ENCODE measurements at places on chromosomes 7 and 10.

GRCh38 chr7:94605031-94605430, 50.9 kb downstream of the SGCE start:
- DNase-seq = no peak

- no peak for DNase-seq
Measured at GRCh38 chr7:81707196-81707595, 62.7 kb downstream of the HGF start.

DNA sequence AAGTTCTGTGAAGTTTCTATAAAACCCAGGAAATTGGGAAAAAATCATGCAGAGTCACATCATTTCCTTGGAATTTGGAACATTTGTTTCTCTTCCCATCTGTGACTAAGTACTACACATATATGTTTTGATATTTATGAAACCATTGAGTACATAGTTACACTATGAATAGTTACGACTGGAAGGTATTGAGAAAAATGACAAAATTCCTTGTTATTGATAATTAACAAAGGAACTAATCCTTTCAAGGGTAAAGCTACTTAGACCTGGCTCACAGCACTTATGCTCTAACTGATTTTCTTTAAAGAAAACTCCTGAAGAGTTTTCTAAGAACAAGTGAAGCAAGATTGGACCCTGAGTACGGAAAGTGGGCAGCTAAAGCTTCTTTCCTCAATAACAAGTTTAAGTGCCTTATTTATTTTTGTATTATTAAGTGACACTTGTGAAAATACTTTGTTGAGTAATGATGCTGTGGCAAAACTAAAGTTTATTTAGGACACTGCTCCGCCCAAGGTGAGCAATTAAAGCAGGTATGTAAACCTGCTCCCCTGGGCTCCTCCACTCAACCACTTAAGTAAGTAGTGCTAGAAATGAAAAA, 12.0 kb upstream of the GLCCI1 start:
- DNase-seq = no peak

DNA sequence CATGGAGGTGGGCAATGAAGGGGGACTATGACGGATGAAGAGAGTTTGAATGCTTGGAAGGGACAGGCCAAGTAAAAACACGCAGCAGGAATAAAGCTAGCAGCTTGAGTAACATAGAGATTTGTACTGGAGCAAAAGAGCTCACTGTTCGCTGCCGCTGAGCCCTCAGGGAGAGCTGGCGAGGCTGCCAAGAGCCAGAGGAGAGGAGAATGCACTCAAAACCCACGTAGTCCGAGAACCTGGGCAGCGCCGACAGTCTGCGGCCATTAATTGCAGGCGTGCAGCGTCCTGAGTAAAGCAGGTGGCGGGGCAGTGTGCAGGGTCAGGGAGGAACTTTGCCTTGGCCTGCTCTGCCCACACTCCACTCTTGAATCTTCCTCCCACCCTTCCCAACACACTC, 68.2 kb downstream of the SLC37A3 start:
- DNase-seq = no peak

DNA sequence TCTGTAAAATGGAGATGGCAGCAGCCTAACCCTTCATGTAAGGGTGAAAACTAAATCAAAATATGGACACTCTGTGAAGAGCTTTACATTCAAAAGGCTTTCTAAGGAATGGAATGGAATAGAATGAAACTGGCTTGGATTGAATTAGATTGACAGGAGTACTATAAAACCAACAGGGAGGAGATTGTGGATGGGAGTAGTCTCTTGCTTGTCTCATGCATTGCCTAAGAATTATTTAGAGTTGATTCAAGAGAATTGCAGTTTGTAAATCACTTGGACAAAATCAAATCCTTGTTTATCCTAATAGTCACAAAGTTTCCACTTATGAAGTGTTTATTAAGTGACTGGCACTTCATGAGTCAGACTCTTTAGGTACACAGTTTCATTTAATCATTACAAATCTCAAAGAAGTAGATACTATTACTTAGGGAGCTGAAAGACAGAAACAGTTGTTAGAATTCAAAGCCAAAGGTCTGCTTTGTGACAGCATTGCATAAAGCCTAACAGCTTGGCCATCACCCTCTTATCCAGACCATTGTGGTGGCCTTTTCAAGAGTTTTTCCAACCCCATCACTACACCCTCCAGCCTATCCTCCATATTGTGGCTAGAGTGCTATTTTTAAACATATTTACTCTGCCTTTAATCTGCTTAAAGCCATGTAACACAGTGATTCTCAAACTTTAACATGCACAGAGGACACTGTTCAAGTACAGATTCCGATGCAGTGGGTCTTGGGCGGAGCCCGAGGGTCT, 91.9 kb upstream of the GHITM start:
- no peak for DNase-seq

GRCh38 chr10:10870523-10871241, 147.0 kb upstream of the CELF2 start:
- no peak for DNase-seq

- no peak for DNase-seq
Measured at GRCh38 chr10:84243759-84244158, 1.1 kb upstream of the RGR start.

- DNase-seq = no peak
Measured at GRCh38 chr7:38751416-38751815, 120.2 kb upstream of the AMPH start.

DNA sequence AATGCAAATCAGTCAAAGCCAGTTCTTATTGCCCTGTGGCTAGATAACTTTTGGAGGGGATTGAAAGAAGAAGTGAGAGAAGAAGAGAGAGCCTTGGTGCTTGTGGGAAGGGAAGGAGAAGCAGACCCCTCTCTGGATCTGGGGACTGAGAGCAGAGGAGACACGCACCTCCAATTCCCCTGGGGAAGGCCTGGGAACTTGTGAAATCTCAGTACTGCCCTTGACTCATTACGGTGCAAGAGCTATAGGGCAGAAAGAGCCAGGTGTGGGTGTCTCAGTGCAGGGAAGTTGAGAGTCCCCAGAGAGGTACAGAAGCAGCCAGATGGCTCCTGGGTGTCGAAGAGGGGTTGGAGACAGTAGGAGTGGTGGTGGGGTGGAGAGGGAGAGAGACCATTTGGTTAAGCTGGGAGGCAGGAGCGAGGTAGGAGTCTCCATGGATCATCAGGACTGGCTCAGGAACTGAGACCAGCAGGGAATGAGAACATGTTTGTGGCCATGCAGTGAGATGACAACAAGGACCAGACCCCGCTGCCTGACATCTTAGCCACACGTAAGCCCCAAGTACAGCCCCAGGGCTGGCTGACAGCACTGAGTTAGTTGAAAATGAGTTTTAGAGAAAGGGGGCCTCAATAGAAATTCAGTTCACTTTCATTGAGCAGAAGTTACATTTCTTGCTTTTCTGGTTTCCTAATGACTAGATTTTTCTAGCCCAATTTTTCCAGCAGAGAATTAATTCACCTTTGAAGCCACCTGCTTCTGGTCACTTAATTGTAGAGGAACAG, 238.2 kb downstream of the BUB3 start:
- peak; percentile 68 for DNase-seq

DNA sequence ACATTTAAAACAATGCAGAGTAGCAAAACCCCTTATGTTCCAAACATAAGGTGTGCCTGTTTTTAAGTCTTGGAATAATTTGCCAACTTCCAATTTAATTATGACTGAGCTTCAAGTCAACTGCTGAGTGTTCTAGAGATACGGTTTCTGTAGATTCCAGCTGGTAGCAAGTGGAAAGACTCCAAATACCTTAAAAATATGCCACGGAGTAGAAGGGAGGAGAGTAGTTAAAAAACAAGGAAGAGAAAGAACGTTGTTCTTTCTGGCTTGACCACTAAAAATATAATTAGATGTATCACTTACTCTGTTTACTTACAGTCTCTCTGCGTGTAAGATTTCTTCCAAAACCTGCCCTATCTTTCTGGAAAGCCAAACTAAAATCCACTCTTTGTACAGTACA, 24.5 kb upstream of the ABLIM1 start:
- DNase-seq = no peak

- DNase-seq = no peak
Measured at GRCh38 chr10:76190634-76191270, 759.3 kb downstream of the LRMDA start.

DNA sequence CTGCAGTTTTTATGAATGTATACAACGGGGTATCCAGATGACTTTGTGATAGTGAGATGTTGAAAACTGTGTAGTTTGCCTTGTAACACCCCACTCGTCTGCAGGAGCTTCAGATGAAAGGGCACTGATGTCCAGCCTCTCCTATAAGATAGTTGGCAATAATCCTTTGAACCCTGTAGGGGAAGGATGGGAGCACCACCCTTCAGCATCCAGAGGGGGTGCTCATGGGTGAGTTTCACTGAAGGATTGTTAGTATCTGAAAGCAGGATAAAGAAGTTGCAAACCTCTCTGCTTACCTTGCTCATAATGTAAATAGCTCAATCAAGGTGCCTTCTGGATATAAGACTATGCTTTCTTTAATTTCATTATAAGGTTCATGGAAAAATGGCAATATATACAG, 201.5 kb downstream of the TMEM178B start:
- DNase-seq = no peak

DNA sequence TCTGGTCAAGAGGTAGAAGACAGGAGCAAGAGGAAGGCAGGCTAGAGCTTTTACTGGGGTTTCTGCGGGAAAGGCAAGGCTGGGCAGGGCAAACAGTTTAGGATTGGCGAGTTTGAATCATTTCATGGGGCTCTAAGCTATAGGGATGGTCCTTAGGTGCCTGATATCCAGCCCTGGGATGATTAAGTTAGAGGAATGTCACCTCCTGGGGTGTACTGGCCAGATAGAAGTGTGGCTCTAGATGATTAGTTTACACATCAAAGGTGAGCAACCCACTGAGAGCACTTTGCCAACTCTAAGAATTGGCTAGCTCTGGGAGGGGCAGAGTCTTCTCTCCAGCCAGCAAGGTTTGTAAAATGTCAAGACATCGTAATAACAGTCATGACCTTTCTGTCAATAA, 52.4 kb downstream of the ZNF365 start:
- no peak for DNase-seq

DNA sequence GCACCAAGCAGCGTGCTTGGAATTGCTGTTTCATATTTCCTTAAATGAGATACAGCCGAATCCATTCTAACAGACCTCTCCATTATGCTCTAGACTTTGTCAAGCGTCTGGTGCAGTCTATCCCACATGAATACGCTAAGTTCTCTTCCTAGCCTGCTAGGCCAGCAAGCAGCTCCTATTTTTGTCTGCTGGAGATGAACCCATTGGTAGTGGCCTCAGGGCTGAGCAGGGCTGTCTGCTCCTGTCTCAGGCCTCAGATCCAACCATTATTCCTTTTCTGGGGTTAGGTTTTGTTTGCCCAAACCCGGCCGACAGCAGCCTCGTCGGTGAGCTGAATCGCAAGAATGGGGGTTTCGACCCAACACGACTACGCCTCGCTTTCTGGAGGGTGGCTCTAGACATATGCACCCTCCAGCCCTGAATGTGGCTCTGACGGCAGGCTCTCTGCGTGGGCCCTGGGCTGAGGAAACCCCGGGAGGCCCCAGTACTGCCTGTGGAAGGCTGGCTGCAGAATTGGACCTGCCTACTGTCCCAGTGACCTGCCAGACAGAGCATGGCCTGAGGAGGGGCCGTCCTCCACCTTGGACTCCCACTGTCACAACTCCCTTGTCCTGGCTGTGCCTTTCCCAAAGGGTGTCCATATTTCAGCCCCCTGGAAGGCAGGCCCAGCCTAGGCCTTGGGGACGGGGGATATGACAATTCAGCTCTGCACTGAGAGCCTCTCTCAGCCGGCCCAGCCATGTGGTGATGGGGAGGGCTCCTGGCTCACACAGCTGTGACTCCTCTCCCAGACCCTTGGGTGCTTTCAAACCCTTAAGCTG, 267.9 kb upstream of the TCERG1L start:
- DNase-seq = no peak

- no peak for DNase-seq
Measured at GRCh38 chr7:54813398-54813797, 54.4 kb upstream of the SEC61G start.

- DNase-seq = no peak
Measured at GRCh38 chr7:55526770-55527169, 45.5 kb downstream of the VOPP1 start.

DNA sequence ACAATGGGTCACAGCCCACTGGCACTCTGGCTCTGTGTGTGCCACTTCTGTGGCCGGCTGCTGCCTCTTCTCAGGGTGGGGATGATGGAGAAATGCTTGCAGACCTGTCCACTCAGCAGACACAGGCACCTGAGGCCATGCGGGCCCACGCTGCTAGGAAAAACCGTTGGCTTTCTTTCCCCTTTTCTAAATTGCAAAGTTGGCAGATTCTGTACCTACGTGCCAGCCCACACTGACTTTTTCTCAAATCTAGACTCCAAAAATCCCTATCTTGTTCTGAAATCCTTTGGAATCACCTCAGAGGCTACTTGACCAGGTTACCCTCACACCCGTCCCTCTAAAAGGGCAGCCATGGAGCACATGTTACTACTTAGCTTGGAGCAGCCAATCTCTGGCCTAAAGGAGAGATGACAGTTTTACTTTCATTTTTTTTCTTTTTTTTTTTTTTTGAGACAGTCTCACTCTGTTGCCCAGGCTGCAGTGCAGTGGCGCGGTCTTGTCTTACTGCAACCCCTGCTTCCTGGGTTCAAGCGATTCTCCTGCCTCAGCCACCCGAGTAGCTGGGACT, 99.4 kb downstream of the RNF216 start:
- no peak for DNase-seq

DNA sequence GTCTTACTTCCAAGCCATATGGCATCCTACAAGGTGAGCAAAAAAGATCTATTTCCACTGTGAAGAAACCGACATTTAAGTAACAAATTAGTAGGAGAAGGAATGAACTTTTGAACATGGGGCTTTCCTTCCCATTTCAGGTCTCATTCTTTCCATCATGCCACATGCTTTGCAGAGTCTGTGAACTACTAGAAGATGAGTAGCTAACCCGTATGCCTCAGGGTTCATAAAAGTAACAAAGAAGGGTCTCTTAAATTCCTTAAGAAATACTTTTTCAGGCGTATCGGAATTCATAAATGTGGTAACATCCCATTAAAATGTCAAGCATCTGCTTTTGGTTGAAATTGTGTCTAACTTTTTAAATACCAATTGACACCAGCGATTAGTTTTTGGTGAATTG, 81.3 kb upstream of the TNS3 start:
- no peak for DNase-seq

- DNase-seq = no peak
Measured at GRCh38 chr7:76071316-76072242, 23.7 kb downstream of the MDH2 start.

DNA sequence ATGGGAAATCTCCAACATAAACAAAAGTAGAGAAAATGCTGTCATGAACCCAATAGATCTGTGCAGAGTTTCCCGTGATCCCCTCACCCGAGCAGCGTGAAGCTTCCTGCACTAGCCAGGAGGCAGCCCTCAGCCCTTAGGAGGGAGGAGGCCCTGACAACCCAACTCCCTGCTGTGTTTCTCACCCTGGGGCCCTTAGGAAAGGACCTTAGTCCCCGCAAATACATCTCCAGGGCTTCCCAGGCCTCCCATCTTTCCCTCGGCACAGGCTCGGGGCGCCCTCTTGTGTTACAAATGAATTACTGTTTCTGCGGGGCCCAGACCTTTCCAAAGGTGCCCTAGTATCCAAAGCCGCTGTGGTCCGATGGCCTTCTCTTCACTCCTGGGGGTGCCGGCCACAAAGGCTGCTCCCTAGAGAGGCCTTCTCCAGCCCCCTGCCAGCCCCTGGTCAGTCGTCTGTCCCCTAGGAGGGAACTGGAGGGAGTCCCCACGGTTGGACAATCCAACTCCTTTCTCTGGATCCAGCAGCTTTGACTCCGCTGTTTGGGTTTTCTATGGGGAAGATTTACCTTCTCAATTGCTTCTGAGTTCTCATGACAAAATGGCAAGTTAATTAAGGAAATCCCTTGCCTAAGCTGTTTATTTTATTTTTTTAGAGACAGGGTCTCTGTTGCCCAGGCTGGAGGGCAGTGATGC, 49.9 kb upstream of the SH2B2 start:
- peak; percentile 59 for DNase-seq
